Posterior cingulate gyrus (tissue), 11 donors: ENCODE measurements at places on chromosomes 2 and 18.

DNA sequence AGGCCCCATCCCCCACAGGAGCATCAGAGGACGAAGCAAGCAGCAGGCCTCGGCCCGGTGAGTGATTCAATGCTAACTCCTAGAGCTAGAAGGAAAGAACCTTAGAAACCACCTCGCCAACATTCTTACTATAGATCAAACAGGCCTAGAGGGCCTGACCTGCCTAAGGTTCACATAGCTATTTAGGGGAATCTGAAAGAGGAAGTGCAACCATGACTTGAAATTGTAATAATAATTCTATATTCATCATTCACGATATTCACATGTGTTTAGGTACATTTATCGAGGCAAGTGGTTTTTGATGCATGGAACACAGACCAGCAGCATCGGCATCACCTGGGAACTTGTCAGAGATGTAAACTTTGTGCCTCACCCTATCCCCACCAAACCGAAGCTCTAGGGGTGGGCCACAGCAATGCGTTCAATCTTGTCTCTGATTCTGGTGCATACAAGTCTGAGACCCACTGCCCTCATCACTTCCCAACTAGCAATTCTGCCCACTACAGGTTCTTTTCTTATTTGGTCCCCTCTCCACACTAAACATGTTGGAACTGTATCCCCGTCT lies 78.0 kb upstream of the DNMT3A start:
- no peak for DNase-seq

- DNase-seq, result no peak
These were observed 146.0 kb downstream of the NRXN1 start for GRCh38 chr2:50885948-50886347.

DNA sequence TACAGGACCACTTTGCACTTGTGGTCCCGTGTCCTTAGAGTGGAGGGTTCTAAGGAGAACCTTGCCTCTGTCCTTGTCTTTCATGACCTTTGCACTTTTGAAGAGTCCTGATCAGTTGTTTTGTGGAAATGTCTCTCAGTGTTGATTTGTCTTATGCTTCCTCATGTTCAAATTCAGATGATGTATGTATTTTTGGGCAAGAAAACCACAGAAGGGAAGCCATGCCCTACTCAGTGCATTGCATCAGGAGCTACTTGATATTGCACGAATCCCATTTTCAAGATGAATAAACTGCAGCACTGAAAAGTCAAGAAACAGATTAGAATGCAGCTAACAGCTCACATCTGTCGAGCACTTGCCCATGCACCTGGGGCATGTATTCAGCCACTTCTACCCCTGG lies 152.2 kb downstream of the INHBB start:
- DNase-seq, result no peak

DNA sequence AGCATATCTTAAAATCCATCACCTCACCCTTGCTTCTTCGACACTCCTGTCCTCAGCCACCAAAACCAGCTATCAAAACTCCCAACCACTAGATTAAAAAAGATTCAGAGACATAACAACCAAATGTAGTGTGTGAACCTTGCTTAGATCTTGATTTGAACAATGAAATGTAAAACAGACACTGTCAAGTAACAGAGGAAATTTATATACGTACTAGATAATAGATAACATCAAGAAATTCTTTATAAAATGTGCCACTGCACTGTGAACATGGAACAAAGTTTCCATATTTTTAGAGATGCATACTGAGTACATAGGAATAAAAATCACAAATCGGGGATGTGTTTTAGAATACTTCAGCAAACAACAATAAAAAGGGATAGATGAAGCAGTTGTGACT lies 86.0 kb downstream of the THADA start:
- no peak for DNase-seq

DNA sequence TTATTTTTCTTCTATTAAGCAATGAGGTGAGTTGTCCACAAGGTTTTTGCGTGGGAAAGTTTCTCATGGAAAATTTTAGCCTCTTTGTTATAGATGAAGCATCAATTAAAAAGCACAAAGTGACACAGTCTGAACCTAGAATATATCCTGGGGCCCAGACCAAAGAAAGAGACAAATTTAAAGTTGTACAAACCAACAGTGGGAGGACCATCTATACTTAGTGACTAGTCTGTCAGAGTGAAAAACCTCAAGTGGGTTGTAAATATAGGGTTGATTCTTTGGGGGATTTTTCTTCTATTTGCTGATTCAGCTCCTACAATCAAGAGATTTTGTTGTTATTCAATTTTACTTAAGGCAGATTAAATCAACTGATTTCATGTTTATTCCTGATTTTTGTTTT lies 256.2 kb downstream of the SATB2 start:
- DNase-seq, result no peak

- peak; percentile 59 for DNase-seq
These were observed 9.4 kb downstream of the CAPG start for GRCh38 chr2:85400541-85401463.

DNA sequence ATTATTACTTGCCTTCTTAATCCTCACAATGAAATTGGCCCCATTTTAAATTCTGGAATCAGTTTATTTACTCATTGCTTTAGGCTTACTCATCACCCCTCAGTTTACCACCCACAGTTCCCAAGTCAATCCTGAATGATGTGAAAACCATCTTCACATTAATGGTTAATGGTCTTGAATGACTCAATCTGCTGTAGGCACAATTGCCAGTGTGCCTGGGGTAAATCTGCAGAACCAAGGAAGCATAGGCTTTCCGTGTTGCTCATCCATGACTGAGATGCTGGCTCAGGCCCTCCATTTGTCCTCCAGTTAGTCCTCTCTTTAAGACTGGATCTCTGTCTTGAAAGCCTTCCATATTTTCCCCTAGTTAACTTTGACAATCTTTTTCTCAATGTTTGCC lies 164.5 kb downstream of the PMAIP1 start:
- DNase-seq, result no peak

DNA sequence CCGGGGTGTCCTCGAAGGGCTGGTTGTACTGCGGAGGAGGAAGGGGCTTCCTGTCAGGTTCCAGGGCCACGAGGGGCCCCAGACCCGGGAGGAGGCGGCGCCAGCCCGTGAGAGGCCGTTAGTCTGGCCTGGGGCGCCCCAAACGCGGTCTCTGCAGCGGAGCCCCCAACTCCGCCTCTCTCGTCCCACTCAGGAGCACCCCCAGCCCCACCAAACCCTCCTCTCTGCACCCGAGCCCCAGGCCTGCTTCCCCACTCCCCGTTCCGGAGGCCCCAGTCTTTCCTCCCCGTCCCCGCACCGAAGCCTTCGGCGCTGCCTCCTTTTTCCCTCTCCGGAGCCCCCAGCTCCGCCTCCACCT lies 473 bp downstream of the HJURP start:
- no peak for DNase-seq
